ENCODE measurements at places on chromosomes 1 and 21. TPM values are rescaled to one million over a fixed set of nuclear protein-coding genes. Genes with fewer than 3 reads are reported as not detected.

Gene CD48
- total RNA-seq, result not detected

Gene TEDDM1
- total RNA-seq, result not detected

DNA sequence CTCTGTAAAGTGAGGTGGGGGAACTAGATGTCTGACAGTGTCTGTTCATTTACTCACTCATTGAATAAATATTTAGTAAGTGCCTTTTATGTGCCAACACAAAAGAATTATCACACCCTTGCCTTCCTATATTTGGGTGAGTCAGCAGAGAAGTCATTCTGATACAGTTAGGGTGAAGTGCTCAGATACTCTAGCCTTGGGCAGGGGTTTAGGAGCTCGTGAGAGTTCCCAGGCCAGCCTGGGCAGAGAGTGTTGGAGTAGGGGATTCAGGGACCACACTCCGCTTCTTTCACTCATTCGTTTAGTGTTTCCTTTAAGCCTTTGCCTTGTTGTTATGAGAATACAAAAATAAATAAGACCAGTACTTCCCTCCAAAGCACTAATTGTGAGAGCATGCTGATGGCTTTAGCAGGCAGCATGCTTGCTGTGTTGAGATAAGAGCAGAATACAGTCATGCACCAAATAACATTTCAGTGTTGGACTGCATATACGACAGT, 83.9 kb downstream of the DYRK1A start:
- peak; percentile 72 for DNase-seq

- DNase-seq, result no peak
These were observed 55.4 kb downstream of the CAMK2N1 start for GRCh38 chr1:20430355-20431175.

DNA sequence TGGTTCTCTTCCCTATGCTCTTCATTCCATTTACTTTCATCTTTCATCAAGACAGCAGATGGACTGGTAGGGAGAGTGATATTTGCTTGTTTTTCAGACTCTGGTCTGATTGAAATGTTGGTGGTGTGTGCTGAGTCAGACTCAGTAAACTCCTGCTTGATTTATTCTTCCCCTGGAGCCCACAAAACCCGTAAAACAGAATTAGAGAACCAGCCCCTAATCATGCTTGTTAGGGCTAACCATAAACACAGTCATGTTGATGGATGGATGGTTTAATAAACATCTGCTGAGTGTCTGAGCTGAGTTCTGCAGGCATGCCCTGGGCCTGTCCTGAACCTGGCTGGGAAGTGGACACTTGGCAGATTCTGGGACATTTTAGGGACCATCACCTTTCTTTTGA, 24.8 kb downstream of the NOS1AP start:
- peak; percentile 74 for DNase-seq

DNA sequence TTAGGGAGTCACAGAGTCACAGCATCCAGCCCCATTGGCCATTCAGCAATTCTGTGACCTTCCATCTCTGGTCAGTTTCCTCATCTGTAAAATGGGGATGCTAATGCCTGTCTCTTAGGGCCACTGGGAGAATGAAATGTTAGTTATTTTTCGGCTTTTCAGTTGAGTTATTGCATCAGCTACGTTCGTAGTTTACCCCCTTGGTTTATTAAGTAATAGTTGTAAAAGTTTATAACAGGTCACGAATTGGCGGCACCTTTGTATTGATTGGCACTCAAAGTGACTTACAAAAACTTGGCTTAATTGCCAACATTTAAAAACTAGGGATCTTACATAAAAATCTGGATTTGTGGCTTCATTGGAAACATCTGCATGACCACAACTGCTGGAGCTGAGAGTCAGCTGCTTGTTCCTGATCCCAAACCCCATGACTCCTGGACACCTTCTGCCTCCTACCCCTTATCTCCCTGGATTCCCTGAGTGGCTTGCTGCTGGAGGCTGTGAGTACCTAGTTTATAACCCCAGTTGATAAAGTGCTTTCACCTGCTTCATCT, 23.0 kb upstream of the SLC1A7 start:
- no peak for DNase-seq

GRCh38 chr1:246151796-246152434, 355.2 kb downstream of the SMYD3 start:
- DNase-seq, result no peak

DNA sequence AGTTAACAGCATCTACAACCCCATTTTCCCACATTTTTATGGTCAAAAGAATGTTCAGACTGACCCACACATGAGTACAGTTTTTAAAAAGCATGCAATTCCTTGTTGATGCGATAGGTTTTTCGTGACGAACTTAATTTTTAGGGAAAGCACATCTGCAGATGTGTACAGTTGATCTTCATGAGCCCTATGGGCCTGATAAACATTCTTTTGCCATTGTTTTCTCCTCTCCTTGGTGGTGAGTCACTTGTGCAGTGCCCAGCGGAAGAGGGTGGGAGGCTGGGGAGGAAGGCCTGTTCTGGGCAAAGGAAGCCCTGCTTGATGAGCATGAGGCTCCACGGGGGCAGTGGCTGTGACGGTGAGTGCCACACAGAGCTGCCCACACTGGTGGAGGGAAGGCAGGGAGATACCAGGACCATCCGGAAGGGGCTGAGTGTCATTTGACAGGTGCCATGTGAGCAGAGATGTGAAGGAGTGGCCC, 5.3 kb downstream of the ARF1 start:
- DNase-seq, result peak; percentile 90

Measured in A172 (cell line).